ENCODE measurements at places on chromosomes 16 and 17.

GRCh38 chr17:76481071-76481655 lies 13.8 kb downstream of the AANAT start:
- DNase-seq = no peak

GRCh38 chr17:81388612-81389367 lies 6.5 kb upstream of the BAHCC1 start:
- DNase-seq = no peak

- DNase-seq = no peak
These were observed 377.8 kb upstream of the TNRC6C start for GRCh38 chr17:77580531-77581270.

GRCh38 chr17:75695141-75695829 lies 26.0 kb upstream of the ITGB4 start:
- DNase-seq = peak; percentile 47

DNA sequence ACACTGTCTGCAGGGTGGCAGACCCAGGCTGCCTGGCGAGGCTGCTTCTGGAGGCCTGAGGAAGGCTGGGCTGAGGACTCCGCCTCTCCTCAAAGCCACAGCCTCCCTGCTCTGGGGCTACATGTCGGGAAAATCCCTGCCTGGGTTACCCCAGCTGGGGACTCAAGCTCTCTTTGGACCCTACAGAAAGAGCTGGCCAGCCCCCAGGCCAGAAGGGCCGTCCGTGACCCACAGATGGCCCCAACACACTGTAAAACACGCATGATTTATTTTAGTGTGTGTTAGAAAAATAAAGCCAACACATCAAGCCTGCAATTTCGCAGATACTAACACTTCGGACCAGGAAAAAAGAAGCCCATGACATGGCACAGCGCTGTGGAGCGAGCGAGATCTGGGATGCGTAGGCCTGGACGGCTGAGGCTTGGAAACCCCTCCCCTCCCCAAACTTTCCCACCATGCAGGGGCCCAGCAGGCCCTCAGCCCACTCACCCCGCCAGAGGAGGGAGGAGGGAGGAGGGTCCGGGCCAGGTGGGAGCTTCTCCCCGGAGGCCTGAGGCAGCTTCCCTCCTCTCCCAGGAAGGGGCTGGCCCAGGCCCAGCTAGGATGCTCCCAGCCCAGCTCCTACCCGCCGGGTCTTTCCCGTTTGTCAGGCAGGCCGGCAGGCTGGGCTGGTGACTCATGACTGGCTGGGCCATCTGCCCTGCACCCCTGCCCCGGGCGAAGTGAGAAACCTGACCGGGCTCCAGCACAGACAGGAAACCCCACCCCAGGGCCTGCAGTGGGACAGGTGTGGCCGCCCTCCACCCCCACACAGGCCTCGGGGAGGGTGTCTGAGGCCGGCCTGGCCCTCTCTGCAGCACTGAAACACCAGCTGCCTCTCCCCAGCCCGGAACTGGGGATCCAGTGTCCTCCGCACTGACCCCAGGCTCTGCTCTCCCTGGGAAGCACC lies 34.1 kb upstream of the SLC38A10 start:
- DNase-seq = peak; percentile 82

GRCh38 chr17:64130559-64131001 lies 636 bp upstream of the ERN1 start:
- DNase-seq = no peak

DNA sequence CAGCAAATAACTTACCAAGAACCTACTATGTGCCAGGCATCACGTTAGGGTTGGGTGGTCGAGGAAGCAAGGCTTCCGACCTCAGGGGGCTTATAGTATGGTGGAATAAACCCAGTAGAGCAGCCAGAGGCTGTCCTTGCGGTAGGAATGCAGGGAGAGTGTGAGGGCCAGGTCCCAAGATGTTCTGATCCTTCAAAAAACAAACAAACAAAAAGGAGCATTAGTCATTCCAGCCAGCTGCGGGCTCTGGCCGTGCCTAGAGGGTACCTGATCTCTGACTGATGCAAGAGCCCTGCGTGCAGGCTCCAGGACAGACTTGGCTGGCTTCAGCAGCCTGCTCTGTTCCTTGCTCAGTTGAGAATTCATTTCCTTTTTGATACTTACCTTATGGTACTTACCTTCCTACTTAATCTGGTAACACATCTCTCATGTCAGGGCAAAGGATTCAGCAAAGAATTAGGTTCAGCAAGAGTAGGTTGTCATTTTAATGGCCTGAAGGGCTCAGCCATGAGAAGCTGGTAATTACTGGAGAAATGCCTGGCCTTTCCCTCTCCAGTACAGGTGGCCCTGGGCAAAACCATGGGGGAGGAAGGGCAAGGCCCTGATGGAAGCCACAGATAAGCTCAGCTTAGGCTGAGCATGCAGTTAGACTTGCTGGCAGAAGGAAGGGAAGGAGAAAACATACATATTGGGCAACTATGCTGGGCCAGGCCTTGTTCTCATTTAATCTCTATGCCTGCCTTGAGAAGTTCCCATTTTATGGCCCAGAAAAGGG lies 18.4 kb downstream of the CYB5D2 start:
- peak; percentile 85 for DNase-seq

DNA sequence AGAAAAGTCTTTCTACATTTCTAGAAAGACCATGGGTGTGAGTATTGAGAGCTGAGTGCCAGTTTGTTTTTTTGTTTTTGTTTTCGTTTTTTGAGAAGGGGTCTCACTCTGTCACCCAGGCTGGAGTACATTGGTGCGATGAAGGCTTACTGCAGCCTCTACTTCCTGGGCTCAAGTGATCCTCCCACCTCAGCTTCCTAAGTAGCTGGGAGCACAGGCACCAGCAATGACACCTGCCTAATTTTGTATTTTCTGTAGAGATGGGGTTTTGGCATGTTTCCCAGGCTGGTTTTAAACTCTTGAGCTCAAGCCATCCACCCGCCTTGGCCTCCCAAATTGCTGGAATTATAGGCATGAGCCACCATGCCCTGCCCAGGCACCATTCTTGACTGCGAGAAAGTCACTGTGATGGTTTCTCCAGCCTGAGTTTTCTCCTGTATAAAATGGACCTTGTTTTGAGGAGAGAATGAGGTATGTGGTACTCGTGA lies 673.8 kb downstream of the MAF start:
- DNase-seq = no peak

DNA sequence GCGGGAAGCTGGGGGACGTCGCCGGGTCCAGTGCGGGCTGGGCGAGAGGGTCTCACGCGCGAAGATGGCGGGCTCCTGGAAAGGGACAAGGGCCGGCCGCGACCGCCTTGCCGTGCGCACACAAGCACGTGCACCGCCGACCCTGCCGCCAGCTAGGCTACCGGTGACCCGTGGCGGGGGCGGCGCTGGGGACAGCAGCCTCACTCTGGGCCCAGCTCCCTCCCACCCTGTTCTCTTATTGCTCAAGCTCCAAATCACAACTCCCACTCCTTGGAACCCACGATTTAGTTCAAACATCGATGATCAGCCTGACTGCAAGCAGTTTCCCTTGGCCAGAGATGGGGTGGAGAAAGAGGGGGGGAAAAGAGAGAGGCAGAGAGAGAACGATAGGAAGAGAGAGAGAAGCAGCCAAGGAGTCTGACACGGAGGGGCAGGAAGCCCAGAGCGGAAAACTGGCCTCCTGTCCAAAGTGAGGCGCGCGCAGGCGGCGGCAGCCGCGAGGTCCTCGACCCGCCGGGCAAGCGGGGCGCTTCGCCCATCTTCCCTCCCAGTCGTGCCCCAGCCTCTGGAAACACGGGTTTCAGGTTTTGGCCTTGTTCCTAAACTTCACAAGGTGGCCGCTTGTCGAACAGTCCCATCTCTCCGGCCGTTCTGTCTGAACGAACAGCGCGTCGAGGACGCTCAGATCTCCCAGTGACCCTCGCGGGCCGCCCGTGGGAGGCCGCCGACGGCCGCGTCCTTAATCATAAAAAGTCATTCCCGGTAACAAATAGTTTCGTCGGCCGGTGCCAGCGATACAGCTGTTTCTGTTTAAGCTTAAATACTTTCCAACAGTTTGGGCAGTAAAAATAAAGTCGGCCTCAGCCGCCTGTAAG lies 1.7 kb upstream of the CBX8 start:
- no peak for DNase-seq

GRCh38 chr16:83843657-83844056 lies 35.9 kb downstream of the HSBP1 start:
- no peak for DNase-seq

DNA sequence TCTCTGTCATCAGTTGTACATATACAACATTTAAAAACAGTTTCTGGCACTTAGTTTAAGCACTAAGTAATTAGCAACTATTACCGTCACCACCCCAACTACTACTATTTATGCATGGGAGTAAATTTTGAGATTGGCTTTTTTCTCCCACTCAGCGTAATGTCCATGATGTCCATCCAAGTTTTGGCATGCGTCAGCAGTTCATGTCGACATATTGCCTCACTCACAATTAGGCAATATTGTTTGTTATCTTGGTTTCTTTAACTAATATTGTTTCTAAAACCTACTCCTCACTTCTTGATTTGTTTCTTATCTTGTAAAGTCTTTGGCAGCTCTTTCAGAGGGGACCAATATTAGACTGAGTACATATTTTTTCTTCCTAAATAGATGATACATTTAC lies 131.3 kb downstream of the KCNJ18 start:
- DNase-seq = no peak

DNA sequence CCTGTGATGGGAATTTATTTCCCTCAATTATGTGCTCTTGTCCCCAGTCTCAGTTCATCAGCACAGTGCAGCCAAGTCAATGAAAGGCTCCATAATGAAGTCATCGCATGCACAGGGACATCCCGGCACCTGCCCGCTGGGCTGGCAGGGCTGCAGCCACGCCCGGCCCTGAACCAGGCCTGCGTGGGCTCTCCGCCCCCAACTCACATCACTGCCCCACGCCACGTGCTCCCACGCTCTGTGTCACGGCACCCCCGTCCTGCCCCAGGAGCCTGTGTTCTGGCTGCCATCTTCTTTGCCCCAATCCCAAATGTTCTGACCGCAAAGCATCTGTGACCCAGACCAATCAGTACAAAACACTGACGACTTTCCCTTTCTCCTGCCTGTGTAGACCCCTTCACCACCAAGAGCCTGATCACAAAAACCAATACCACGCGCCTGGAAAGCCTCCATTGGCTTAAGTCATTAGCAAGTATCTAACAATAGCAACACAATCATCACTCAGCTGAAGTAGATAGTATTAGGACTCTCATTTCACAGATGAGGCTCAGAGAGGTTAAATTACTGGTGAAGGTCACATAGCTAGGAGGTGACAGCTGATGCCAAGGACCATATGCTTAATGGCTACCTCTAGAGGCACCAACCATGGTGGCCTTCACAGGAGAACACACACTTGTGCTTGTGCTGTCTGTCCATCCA lies 202.5 kb downstream of the ZFHX3 start:
- no peak for DNase-seq

GRCh38 chr17:72176516-72176851 lies 55.7 kb downstream of the SOX9 start:
- DNase-seq = no peak

GRCh38 chr17:3885271-3885670 lies 7.6 kb downstream of the CAMKK1 start:
- no peak for DNase-seq

DNA sequence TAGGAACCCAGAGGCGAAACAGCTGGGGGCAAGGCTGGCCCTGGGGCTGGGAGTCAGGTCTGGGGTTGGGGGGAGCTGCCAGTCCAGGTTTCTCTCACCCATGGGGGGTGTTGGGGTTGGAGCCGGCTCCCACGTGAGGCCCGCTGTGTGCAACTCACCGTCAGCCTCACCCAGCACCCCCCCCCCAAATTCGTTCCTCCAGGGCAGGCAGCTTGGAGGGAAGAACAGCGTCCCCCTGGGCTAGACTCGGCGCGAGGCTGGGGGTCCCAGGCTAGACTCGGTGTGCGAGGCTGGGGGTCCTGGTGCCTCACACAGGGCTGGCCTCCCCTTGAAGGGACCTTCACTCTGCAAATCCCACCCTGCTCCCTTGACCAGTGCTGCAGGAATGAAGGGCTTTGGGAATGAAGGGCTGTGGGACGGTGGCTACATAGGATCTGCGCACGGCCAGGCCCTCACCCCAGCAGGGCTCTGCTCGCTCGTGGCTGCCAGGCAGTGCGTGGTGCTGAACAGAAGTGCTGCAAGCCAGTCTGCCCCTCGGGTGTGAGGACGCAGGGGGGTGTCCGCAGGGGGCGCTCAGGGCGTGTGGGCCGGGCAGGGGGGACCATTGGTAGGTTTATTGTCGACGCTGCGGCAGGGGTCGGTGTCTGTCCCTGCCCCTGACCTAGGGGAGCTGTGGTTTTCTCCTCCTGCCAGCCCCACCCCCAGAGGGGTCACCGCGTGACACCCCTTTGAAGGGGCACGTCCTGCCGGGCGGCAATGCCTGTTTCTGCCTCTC lies 74.7 kb downstream of the KLHDC4 start:
- DNase-seq = no peak

GRCh38 chr17:38704606-38705522 lies at the start of gene MLLT6:
TSS of gene MLLT6 (plus strand) at chr17:38705273. CDS start at chr17:38705633, 360 bp downstream.
- no peak for DNase-seq
